ENCODE measurements at places on chromosomes 11 and 22.
A peak's percentile ranks its signal among the peaks of the same experiment; 100 is the strongest.

DNA sequence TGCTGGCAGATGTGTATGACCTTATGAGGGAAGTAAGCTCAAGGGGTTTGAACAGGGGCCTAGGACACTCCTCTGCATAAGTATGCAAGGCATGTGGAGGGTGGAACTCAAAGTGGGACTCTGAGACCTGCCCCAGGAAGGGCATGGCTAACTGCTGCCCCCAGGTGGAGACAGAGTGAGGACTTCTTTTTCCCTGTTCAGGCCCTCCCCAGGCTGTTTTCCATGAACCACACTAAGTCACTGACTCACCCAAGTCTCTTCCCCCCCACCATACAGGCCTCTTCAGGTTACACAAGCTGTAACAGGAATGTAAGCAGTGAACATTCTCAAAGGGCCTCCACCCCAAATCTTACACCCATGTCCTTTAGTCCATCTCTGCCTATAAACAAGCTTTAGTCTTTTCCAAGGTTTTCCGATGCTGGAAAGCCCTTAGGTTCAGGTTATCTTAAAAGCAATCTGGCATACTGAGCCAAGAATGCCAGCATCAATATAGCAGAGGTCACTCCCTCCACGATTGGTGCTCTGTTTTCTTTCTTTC, 13.1 kb downstream of the EEF1G start:
- DNase-seq = peak; percentile 57

- DNase-seq = no peak
Observed at GRCh38 chr22:49148895-49149418, 678.7 kb downstream of the BRD1 start.

DNA sequence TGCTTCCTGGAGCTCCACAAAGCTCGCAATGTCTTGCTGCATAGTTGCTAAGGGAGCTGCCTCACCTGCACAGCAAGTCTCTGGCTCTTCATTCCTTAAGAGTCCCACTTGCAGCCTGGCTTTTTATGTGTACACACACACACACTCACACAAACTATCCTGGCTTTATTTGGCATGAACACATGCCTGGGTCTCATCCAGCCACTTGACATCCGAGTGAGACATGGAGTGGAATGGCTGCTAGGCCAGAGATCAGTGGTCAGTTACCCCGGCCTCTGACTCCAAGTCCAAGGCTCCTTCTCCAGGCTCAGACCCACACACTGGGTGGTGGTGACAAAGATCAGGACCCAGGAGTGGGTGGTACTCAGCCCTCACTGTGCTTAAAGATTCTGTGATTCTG, 37.9 kb upstream of the CLTCL1 start:
- no peak for DNase-seq

GRCh38 chr22:22968366-22968765, 80.8 kb downstream of the IGLL5 start:
- DNase-seq = no peak

DNA sequence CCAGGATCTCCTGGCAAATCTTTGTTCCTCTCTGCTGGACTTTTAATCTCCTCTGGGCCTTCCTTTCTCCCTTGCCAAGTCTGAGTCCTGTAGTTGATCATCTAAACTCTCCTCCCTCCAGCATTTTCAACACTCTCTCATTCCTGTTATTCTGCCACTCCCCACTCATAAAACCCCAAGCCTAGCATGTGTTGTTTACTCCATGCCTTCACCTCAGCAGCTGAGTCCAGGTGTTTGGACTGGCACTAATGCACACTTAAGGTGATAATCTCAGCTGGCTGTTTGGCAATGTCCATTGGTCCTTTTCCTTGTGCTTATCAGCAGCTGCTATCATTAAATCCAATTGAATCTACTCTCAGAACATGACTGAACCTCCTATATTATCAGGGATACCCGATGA, 876.8 kb upstream of the TENM4 start:
- no peak for DNase-seq

All from progenitor cell of endocrine pancreas (in vitro differentiated cells).